Nasal cavity respiratory epithelium epithelial cell of viscerocranial mucosa (primary cell): ENCODE measurements at places on chromosomes 4 and X. TPM values are rescaled to one million over a fixed set of nuclear protein-coding genes. Genes with fewer than 3 reads are reported as not detected.

UGT2A1 gene
- total RNA-seq = not detected in 2 replicates

TMSB15B gene
- 0.34 and 2.1 TPM in 2 replicates for total RNA-seq

TRIM61 gene
- 0.64 and 1.0 TPM in 2 replicates for total RNA-seq

CTAG1A gene
- total RNA-seq = not detected in 2 replicates

GAGE13 gene
- total RNA-seq = not detected in 2 replicates

FAAH2 gene
- total RNA-seq = 7.5 and 10.1 TPM in 2 replicates

PCDH18 gene
- under 0.01 and 0.21 TPM in 2 replicates for total RNA-seq

SPACA5 gene
- total RNA-seq = not detected in 2 replicates

BST1 gene
- 0.14 and 0.68 TPM in 2 replicates for total RNA-seq

LRIT3 gene
- under 0.01 TPM in 2 replicates for total RNA-seq

GLUD2 gene
- total RNA-seq = 0.34 and 0.93 TPM in 2 replicates

N4BP2 gene
- 5.8 and 11.3 TPM in 2 replicates for total RNA-seq

PDE6B gene
- 0.64 and 1.0 TPM in 2 replicates for total RNA-seq

KLKB1 gene
- not detected in 2 replicates for total RNA-seq

CT45A8 gene
- total RNA-seq = not detected in 2 replicates

ARX gene
- not detected in 2 replicates for total RNA-seq

SLBP gene
- total RNA-seq = 56.4 and 66.0 TPM in 2 replicates

ERCC6L gene
- total RNA-seq = under 0.01 and 0.07 TPM in 2 replicates

RTL9 gene
- total RNA-seq = under 0.01 and 0.07 TPM in 2 replicates

CABS1 gene
- total RNA-seq = not detected in 2 replicates

MAP7D2 gene
- total RNA-seq = 0.64 and 0.68 TPM in 2 replicates
